ENCODE measurements at places on chromosomes 6 and 20.

DNA sequence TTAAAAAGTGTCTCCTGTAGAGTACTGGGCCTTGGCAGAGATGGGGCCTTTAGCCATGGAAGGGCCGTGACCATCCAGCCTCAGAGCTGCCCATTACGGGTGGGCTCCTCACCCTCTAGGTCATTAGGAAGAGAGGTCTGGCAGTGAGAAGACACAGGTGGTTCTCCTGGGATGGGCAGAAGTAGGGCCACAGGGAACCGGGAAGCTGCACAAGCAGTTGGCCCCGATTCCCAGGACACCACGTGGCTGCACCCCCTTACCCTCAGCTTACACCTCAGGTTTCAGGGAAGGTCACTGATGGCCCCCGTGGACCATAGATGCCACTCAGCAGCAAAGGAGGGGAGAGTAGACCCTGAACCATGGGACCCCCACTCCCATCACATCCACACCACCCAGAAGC lies 1.6 kb downstream of the RAET1G start:
- no peak for DNase-seq

- no peak for DNase-seq
These were observed 89.0 kb upstream of the TOP1 start for GRCh38 chr20:40939667-40940066.

DNA sequence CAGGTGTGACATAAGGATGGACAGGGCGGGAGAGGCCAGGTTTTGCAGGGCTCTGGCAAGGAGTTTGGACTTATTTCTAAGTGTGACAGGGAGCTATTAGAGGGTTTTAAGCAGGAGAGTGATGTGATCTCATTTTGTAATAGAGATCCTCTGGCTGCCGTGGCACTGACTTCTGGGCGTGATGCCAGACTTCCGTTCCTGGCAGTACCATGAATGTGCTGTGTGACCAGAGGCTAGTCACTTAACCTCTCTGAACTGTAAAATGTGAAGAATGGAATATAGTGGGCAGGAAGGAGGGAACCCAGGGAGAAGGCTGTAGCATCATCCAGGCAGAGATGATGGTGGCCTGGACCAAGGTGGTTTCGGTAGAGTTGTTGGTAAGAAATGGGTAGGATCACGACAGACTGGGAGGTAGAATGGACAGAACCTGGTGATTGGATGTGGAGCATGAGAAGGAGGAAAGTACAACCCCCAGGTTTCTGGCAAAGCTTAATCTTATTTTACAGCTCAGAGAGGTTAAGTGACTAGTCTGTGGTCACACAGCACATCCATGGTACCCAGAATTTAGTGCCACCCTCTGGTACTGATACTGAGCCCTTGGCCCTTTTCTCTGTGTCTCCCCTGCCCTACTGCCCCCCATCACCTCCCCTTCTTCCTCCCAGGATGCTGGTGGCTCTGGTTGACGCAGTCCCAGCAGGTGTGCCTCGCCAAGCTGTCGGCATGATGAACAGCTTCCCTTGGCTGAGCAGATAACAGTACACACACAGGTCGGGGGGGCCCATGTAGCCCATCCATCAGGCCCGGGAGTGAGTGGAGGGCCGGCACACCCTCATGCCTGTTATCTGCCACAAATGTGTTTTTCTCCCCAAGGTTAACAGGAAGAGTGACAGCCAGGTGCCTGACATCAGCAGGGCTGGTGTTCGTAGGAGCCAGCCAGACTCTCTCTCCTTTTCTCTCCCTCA lies 52.9 kb upstream of the CTNNBL1 start:
- DNase-seq: no peak

DNA sequence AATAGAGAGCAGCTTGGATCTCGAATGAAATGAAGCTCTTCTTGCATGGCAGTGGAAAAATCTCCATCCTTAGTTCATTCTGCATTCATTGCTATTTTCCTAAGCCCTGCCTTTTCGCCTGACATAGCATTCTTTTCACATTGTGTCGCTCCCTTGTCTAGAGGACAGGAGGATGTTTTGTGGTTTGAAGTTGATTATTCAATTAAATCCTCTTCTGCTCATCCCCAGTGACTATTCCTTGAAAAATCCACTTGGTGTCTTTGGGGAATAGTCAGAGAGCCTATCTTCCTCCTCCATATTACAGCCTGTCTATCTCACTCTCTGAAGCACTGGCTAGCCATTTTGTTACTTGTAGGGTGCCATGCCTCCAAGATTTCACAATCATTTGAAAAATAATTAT lies 161.2 kb downstream of the KLHL32 start:
- DNase-seq: no peak

DNA sequence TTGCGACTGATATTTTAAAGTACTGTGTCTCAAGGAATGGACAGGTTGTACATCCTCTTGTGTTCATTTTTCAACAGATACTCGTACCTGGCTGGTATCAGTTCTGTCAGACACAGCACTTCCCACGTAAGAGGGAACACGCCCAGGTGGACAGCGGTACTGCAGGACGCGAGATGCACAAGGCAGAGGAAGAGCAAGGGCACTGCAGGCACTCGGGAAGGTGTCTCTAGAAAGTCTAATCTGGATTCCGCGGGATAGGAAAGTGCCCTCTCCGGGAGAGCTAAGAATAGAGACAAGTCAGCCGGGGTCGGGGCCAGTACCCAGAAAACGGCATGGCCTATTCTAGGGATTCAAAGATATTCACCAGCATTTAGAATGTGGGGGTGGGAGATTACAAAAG lies 94.2 kb upstream of the MBOAT1 start:
- no peak for DNase-seq

DNA sequence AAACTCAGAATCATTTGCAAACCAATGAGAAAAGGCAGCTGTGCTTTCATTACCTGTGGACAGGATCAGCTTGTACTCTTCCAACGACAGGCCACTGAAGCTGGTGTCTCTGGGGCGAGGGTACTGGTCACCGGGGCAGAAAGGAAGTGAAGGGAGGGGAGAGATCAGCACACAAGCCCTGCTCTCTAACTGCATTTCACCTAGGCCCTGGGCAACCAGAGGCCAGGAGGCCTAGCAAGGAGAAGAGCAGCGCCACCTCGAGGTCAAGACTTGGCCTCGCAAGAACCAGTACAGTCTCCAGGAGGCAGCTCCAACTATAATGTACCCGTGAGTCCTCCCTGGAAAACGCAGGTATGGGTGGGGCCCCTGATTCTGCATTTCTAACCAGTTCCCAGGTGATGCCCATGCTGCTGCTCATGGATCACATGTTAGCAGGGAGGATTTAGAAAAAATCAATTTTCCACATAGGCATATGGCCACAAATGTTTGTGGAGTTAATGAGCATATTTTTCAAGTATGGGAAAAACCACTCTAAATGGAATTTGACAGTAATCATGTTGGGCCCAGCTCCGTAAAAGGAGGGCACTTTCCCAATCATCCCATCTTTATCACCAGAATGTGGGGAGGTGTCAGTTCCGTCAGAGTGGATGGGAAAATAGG lies 11.0 kb downstream of the UQCC2 start:
- no peak for DNase-seq

GRCh38 chr6:106316375-106316766 lies 9.2 kb downstream of the ATG5 start:
- no peak for DNase-seq

DNA sequence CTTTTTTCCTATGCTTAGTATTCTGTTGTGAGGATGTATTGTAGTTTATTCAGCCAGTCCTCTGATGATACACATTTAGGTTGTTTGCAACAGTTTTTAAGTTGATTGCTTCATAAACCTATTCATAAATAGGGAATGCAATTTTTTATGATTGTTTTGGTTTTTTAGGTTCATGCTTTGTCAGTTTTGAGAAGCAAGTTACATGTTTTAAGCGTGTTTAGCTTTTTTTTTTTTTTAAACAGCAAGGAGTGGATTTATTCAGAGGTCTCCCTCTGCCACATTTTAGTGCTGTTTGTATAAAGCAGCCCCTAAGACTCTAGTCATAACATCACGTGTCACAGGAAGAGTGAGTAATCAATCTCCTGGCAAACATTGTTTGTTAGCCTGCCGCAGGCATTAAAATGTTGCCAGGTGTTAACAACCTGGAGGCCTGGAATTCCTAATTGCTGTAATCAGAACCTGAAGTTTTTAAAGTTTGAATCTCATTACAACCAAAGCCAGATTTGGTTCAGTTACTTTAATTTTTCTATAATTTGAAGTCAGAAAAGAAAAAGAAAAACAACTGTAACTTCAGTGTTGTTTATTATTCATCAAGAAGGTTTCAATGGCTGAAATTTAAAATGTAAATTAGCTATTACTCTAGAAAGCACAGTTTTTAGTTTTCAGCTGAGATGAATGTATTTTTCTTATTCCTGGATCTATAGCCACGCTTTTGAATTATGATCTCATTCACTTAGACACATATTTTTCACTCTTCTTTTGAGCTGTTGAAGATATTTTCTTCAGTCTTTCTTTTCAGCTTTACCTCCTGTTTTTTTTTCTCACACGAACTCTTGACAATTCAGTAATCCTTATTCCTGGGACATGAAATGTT lies 59.2 kb downstream of the KCNS1 start:
- no peak for DNase-seq

DNA sequence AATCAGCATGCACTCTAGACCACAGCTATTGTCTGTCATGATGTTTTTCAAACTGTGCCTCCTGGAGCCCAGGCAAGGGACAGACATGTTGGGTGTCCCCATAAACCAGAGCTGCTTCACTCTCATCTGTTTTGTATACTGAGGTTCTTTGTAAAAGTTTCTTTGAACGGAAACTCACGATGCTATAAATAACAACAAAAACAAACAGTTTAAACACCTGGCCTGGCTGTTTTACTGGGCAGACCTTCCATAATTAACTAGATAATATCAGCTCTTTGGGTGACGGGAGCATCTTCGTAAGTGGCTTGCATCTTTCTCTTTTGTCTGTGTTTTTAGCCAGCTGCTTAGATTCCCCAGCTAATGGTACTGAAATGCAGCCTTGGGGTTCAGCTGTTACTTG lies 190.3 kb downstream of the ZDHHC14 start:
- DNase-seq: no peak

DNA sequence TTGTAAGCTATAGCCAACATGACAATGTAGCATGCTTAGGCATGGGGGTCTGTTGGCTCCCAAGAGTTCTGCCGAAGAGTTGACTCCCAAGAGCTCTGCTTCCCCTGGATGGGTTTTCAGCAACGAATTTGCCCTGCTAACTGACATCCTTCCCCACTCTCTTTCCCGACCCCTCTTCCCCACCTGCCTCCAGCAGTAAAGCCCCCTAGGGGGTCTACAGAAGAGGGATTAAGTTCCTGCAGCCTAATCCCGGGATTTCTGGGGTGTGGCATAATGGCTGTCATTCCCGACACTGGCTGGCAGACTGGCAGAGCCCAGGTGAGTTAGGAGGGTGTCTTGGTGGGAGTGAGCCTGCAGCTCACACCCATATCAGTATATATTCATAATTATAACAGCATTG lies 121.0 kb upstream of the ZNF184 start:
- DNase-seq: no peak

DNA sequence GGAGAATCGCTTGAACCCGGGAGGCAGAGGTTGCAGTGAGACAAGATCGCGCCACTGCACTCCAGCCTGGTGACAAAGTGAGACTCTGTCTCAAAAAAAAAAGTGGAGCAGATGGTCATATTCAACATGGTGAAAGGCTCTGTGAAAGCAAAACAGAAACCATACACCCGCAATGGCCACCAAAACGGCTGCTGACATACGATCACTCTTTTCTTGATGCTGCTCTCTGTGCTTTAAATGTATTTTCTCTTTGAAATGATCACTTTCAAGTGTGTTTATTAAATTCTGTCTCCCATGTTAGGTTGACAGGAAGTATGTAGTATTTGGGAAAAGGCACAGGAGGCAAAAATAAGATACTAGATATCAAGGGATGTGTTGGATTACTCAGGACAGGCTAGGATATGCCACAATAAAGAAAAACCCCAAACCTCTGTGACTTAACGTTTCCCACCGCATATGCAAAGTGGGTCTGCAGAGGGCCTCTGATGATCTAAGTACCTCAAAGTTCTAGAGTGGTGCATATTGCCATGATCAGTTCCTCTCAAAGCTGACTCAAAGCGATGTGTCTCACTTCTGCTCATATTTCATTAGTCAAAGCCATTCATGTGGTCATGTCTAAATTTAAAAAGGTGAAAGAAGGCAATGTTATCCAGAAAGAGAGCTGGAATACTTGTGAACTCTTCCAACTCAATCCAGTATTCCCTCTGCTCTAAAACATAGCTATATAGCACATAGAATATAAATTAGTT lies 155.1 kb upstream of the SOX4 start:
- DNase-seq: no peak

GRCh38 chr6:53162606-53163005 lies 14.0 kb upstream of the GCM1 start:
- no peak for DNase-seq

DNA sequence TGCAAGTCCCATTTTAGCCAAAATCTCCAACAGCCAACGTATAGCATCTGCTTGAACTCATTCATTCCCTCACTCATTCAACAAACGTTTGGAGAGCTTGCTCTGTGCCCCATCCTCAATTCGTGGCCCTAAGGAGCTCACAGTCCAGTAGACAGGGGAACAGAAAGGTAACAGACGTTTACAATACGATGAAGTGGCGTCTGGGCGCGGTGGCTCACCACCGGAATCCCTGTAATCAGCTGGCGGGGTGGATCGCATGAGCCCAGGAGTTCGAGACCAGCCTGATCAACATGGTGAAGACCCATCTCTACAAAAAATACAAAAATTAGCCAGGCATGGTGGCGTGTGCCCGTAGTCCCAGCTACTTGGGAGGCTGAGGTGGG lies 790 bp upstream of the E2F1 start:
- DNase-seq: no peak

- DNase-seq: no peak
These were observed 248.7 kb downstream of the RFPL4B start for GRCh38 chr6:112595841-112596240.

DNA sequence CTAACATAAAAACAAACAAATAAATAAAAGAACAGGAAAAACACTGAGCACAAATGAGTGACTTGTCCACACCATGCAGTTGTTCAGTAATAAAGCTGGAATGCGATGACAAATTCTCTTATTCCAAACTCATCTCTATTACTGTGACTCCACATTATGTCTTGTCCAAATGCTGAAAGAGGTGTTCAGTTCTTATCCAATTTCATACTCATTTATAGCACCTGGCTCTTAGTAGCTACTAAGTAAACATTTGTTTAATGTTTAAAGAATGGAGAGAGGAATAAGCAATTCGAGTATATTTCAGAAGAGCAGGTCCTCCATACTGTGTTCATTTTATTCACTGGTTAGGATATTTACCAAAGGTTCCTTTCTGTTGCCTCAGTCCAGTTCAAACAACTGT lies 439.0 kb upstream of the JAG1 start:
- DNase-seq: no peak

- DNase-seq: no peak
These were observed 1.1 kb upstream of the TULP4 start for GRCh38 chr6:158311193-158311592.
